Prostate gland (tissue), 2 donors: ENCODE measurements at places on chromosomes 5 and 9.

GRCh38 chr9:98437458-98438034, 182.1 kb upstream of the TBC1D2 start:
- no peak for DNase-seq

DNA sequence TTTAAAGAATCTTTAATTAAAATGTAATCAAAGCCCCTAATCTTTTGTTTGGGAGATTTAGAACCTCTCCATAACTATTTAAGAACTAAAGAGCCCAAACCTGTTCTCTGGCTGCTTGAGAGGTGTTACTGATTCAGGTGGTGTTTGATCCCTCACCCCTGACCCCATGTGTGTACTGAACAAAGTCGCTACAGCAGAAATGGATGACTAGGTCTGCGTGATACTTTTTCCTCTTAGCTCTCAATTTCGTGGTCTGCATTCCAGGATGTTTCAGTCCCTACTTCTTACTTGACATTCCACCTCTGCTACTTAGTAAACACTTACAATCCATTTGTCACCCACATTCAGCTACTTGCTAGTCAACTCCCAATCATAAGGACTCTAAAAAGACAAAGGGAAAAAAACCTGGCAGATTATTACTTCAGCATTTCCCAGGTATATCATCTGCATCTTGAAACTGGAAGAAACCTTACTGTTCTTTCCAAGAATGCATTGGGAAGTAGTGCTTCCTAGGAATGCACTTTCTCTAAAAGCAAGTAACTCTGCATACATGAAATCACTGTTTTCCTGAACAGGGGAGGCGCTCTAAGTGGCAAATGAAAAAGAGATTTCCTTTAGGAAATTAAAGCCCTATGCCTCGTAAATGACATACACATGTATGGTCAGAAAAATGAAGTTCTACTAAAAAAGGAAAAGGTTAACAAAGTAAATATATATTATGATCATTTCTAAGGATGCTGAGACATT, 1091.6 kb downstream of the PTPRD start:
- DNase-seq = no peak

- DNase-seq = no peak
Observed at GRCh38 chr5:135979510-135979909, 24.7 kb upstream of the LECT2 start.

DNA sequence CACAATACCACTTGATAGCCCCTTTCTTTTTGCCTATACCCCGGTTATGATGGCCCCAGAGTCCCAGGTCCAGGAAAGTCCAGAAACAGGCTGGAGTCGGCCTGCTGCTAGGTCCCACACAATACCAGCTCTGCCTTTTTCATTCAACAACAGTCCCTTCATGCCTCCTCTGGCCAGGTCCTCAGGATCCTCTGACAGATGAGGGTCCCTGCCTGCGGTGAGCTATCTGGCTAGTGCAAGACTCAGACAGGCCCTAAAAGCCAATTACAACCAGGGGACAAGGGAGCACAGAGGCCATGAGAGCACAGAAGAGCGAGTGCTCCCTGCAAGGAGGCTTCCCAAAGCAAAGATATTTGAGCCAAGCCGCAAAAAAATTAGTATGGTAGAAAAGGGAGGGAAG, 84.8 kb upstream of the ZBTB43 start:
- no peak for DNase-seq
